ENCODE measurements at places on chromosomes 16 and 17. TPM values are rescaled to one million over a fixed set of nuclear protein-coding genes. Genes with fewer than 3 reads are reported as not detected.

DNA sequence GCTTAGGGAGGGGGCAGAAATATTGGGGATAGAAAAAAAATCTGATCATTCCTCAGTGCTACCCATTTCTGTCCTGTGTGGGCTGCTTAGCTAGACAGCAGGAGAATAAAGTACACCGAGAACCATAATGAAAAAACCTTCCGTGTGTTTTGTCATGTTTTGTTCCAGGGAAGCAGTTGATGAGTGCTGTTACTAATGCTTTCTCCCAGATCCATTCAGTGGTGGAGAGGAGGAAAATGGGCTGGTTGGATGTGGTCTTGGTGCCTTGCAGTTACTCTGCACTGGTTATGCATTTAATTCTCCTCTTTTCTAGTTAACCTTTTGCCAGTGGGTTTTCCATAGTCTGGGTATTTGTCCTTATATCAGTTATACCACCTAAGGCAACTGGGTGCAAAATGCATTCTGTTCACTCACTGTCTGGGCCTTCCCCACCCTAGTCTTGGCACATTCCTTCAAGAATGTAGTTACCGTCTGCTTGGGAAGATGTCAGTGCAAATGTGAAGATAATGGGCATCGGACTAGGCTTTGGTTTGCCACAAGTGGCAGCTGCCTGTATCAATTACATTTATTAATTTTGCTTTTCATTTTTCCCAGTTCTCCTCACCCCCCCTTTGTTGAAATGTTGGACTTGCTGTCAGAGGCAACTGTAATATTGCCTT, 9.3 kb upstream of the TBKBP1 start:
- no peak overlapping the region for H3K4me3 ChIP-seq
- no peak overlapping the region for H3K27ac ChIP-seq
- H3K4me1 ChIP-seq, result peaks cover 17% of the 10 kb centered on the region
- H3K36me3 ChIP-seq, result peaks cover 63% of the 10 kb centered on the region
- no peak for DNase-seq

DNA sequence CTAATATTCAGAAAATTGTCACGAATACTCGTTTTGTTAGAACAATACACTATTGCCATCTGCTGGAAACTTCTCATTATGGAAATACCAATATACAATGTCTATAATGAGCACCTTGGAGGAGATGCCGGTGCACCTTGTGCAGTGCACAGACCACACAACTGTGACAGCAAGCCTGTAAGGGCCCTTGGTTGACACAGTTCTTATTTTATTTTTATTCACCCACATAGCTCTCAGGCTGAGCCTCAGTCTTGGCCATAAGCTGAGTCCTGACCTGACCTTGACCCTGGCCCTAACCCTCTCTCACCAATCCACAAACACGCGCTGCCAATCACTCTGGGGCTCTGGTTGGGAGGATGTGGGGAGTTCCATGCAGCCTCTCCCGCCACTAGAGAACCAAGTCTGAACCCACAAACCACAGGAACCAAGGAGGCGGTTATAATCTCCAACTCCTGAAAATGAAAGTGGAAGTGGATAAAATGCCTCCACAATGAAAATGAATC, 7.6 kb downstream of the AIPL1 start:
- H3K4me1 ChIP-seq, result peaks cover 20% of the 10 kb centered on the region

The CD300LF gene
- total RNA-seq, result not detected

The SRR gene
- 18.8 TPM for total RNA-seq

All from activated CD8-positive, alpha-beta memory T cell treated with anti-CD3 and anti-CD28 coated beads, Interleukin-2, amount 10 ng/mL, durations not matched to agents 7 days and 5 days (primary cell).